ENCODE measurements at places on chromosomes 6 and 20.

DNA sequence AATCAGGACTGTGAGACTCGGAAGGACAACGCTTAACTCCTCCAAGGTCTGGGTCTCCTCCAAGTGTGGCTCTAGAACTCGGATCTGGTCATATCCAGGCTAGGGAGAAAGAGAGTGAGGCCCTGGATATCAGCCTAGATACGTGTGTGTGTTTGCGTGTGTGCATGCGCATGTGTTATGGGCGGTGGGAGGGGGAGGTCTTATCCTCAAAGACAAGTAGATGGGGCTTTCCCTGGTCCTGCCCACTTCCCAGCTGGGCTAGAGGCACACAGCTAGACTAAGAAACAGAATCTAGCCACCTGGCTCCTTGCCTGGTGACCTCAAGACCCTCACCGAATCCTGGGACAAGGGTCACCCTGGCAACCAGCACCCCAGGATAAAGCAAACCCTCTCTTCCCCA lies 13.2 kb downstream of the CPNE5 start:
- no peak for DNase-seq

- no peak for DNase-seq
Observed at GRCh38 chr6:148816117-148816516, 69.3 kb downstream of the UST start.

DNA sequence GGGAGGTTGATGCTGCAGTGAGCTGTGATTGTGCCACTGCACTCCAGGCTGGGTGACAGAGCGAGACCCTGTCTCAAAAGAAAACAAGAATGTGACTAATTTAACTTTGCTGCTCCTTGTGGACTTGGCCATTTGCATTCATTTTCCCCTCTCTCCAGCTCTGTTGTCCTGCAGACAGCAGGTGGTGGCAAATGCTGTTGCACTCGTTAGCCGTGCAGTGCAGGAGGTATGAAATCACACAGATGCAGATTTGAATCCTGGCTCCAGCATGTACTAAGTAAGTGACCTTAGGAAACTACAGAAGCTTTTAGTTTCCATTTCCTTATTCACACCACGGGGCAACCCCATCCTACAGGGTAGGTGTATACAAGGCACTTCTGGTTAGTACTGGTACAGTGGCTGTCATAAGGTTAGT lies 9.6 kb upstream of the BEND3 start:
- DNase-seq = no peak

DNA sequence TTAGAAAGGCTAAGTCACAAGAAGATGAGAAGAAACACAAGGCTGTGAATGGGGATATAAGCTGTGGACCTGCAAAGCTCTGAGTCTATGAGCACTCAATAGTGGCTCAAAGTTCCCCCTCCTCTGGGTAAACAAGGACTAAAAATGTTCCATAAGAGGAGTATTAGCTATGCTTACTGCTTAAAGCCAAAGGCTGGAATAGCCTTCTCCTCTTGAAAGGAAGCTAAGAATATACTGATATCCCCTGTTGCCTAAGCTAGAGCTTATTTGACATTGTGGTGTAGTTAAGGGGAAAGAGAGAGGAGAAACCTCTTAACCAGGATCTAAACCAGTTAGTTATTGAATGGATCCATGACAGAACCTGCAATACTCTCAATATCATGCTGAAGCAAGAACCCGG lies 45.8 kb downstream of the NOL7 start:
- no peak for DNase-seq

GRCh38 chr20:46963196-46963529 lies 68.5 kb downstream of the EYA2 start:
- DNase-seq = no peak

GRCh38 chr6:163786995-163787671 lies 372.6 kb downstream of the QKI start:
- DNase-seq = no peak

DNA sequence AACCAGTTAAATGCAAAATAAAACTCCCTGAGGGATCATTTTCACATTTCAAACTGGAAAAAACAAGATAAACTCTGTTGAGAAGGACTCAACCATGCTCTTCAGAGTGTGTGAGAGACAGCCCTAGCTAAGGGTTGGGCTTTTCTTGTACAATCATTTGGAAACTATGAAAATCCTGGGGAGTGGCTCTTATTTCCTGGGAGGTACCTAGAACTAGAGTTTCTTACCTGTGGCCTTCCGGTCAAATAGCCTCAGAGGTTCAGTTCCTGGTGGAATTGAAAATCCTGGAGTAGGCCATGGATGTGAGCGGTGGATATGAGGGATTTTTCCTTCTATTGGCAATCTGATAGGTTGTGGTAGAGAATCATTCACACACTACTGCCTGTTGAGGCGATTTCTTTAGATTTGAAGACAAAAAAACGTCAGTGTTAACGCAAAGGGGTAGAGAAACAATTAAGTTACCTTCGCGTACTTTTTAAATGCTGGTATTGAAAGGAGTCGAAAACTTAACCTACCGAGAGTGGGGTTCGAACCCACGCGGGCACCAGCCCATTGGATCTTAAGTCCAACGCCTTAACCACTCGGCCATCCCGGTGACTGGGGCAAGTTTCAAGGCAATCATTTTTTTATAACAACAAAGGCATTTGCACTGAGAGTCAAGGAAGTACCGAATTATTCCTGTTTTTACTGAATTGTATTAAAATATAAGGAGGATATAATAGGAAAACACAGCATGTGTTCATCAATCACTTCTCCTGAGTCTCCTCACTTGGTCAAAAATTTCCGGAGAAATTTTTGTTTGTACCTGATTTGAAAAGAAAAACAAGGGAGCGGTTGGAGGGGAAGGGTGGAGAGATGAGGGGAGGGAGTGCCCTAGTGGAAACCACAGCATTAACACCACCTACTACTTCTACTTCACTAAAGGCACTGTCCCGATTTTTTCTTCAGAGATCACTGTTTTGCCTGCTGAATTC lies 191.3 kb downstream of the OR2B2 start:
- DNase-seq = no peak

GRCh38 chr6:143782481-143782880 lies 60.7 kb upstream of the LTV1 start:
- DNase-seq = no peak

Data from activated CD4-positive, alpha-beta T cell treated with anti-CD3 and anti-CD28 coated beads, Interleukin-2, amount 50 U/mL, for 24 hours (primary cell).